Gastrocnemius medialis (tissue), 4 donors: ENCODE measurements at places on chromosomes 7 and 10.
A peak's percentile ranks its signal among the peaks of the same experiment; 100 is the strongest.

DNA sequence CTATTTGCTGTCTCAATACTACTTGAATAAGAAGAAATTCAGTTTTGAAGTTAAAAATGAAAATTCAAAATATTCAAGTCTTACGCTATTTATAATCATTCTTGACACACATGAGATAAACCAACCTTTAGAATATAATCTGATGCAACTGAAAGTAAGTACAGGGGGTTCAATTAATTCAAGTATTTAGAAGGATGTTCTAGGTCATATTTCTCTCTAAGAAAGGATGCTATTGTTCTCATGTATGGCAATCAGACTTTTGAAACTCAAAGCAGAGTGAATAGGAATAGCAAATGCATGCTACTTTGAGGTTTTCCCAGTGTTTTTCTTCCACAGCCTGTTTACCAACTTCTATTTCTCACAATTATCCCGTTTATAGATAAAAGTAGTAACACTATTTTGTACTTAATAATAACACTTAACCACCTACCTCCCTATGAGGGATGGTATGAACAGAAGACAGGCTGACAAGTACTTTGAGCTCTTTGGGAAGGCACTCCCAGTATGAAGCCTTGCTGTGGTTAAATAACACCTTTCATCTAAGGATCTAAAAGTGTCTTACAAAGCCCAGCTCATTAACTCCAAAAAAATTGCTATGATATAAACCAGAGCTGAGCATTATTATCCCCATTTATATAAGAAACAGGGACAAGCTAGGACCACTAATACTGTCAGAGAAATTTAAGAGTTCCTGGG, 18.0 kb upstream of the SPOCK2 start:
- DNase-seq, result no peak

DNA sequence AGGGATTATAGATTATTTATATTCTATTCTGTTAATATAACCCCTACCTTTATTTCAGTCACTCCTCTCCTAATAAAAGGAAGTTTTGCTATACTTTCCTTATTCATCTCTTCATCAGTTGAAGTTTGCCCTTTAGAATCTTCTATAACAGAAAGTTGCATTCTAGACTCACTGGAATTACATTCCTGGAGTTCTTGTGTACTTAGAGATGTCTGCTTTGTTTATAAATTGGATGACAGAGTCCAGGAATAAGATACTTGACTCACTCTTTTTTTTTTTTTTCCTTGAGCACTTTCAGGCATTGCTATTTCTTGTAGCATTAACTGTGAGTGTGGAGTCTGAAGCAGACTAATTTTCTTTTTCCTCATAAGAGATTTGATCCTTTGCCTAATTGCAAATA, 640.8 kb downstream of the XPNPEP1 start:
- no peak for DNase-seq

DNA sequence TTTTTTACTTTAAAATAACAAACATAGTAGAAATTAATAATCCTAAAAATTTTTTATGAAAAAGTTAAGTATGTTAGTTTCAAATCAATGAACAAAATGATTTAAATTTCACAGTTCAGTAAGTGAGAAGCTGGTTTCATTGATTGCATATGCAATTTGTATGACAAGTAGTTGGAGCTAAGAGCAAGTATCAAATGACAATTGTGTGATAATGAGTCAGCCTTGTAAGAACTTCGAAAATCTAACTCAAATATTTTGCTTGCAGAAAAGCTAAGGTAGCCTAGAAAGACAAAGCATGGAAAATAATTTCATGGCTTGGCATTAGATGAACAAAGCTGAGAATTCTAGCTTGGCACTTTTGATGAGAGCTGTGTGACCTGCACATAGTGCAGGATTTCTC, 111.5 kb downstream of the HDAC9 start:
- DNase-seq, result no peak

- DNase-seq, result peak; percentile 47
Observed at GRCh38 chr10:110209454-110209925, 2.1 kb downstream of the MXI1 start.

- no peak for DNase-seq
Observed at GRCh38 chr10:33986016-33986415, 651.5 kb upstream of the NRP1 start.

DNA sequence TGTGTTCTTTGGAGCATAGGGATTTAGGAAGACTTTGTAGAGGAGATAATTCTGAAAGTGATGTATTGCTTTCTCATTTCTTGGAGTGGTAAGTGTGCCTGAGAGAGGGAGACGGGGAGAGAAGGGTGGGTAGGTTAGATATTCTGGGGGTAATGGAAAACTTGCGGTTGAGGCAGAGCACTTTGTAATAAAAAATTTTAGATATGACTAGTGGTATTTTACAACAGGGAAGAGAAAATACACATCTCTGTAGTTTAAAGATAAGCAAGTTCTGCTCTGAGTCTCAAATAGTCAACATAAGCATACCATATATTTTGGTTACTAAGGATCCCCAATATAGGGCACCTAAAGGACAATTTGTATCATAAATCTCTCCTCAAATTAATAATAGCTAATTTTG, 6.6 kb downstream of the VPS50 start:
- no peak for DNase-seq

GRCh38 chr7:144629011-144629410, 206.8 kb downstream of the TPK1 start:
- DNase-seq, result no peak

DNA sequence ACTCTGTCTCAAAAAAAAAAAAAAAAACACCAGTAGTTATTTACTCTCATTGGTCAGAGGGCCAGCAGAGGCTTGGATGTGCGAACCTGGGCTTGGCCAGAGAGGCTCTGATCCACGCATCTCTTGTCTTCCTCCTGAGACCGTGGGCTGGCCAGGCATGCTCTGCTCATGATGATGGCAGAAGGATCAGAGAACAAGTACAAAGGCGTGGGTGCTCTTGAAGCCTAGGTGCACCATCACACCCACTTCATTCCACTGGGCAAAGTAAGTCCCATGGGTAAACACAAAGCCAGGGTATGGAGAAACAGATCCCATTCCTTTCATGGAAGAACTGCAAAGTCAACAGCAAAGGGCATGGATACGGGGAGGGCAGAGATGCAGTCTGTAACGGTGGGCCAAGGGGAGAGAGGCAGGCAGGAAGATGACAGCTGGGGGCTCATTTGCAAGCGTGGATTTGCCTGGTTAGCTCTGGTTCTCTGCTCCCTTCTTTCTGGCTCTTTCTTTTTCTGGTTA, 128.2 kb upstream of the SDK1 start:
- DNase-seq, result no peak

GRCh38 chr7:88095-88926, 104.1 kb upstream of the FAM20C start:
- no peak for DNase-seq

DNA sequence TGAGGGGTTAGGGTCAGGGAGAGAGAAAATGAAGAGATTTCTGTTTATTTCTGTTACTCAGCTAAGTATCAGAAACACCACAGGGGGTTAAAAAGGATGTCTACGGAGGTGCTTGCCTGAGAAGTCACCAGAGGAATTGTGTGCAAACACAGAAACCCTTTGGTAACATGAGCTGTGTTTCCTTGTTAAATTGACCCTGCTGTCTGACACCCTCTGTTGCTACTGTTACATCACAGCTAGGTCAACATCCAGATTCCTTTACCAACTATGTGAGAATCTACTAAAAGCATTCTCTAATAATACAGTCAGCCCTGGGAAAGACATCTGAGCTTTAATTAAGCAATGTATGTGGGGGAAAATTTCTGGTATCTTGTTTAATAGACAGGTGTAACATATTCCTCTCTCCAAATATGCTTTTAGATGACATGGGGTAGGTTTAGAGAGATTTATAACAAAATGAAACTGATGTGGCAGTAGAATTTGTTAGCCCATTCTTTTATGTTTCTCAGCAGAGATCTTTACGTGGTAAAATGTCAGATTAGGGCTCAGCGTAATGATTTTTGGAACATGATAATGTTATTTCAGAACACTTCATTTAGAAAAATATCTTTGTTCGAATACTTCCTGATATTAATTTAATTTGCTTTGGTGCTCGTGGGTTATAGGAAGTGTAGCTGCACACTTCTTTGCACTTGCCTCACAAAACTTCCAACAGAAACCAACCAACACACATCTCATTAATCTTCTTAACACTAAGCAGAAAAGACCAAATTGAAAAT, 168.0 kb upstream of the AHR start:
- DNase-seq, result no peak

DNA sequence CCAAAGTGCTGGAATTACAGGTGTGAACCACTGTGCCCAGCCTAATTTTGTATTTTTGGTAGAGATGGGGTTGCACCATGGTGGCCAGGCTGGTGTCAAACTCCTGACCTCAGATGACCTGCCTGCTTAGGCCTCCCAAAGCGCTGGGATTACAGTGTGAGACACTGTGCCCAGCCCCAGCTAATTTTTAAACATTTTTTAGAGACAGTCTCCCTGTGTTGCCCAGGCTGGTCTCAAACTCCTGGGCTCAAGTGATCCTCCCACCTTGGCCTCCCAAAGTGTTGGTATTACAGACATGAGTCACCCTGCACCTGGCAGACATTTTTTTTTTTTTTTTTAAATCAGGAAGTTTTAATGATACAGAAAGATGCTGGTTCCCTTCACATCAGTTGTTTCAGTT, 15.5 kb downstream of the DENND10 start:
- no peak for DNase-seq

- DNase-seq, result no peak
Observed at GRCh38 chr10:34627331-34627730, 187.8 kb downstream of the PARD3 start.

DNA sequence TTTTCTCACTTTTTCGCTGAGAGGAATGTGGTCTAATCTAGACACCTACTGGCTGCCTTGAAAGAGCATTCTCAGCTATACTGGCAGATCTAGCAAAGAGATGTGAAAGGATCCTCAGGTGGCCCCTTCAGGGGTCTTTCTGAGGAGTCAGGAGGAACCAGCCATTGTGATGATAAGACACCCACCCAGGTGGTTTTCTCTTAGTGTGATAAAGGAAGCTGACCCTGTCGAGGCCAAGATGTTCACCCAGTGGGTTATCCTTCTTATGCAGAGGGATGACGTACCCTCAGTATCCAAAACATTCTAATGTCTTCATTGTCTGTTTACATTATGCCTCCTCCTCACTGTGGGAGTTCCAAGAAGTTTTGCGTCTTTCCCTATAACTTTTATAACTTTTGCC, 98.3 kb upstream of the LRGUK start:
- no peak for DNase-seq

GRCh38 chr10:4195213-4195612, 410.2 kb upstream of the KLF6 start:
- no peak for DNase-seq

DNA sequence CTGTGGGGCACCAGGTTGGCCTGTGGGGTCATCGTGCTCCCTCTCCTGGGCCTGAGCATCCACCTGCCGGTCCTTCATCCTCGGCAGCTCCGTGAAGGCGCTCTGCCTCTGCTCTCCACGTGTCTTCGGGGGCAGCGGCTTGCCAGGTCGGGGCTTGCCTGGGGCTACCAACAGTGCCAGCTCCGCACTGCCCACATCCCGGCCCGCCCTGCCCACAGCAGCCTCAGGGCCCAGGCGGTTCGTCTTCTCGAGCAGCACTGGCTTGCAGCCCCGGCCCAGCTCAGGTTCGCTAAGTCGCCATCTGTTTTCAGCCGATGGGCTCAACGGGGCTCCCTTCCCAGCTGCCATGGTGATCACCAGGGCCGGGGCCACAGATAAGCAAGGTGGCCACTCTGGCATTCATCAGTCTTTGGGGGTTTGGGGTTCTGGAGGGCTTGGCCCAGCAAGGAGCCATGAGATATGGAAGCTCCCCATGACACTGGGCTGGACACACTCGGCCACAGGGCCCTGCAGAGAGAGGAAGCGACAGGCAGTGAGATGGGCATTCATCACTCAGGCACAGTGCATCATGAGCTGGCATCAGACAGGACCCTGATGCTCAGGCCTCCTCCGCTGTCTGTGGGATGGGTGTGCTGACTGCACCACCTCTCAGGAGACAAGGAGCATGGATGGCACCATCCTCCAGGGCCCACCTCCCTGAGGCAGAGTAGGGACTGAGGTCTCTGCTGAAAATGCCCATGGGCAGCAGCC, 15.5 kb downstream of the ZNF488 start:
- DNase-seq, result no peak

DNA sequence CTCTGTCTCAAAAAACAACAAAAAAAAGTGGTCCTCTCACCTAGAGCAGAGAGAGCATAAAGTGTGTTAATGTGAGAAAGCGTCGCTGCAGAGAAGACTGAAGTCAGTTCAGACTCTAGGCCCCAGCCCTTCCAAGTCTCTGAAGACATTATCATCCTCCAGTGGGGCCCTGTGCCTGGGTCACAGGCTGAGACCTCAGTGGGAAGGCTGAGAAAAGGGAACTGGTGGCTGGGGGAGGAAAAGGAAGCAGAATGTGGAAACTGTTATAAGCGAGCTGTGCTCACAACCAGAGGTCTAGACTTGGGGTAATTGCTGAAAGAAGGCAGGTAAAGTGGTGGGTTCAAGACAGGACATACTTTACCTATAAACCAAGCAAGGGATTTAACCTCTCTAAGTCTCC, 4.9 kb upstream of the RRP12 start:
- DNase-seq, result no peak

- DNase-seq, result no peak
Observed at GRCh38 chr7:66054063-66054462, 21.6 kb upstream of the ASL start.

- DNase-seq, result no peak
Observed at GRCh38 chr7:98777051-98777450, 92.8 kb downstream of the TMEM130 start.

GRCh38 chr7:27143023-27143949, at the start of gene HOXA5:
HOXA5 (minus strand) TSS chr7:27143681; CDS start chr7:27143607, 74 bp downstream.
- DNase-seq, result peak; percentile 80

DNA sequence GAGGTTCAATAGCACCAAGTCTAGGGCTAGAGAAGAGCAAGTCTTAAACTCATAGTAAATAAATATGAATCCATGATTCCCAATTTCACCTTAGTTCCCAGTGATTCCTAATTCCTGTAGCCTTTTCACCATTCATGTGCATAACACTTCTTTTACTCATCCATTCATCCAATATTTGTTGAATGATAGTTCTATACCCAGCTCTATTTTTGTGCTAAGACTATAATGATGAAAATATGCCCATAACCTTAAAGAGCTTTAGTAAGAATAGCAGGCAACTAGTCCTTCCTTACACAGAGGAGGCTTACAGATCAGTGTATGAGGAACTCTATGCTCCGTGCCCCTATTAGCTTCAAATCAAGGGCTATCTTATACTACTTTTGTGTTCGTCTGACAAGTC, 280.2 kb upstream of the CHRM2 start:
- no peak for DNase-seq
